ENCODE measurements at places on chromosomes 11 and 22.

GRCh38 chr22:48929276-48929790 is 898.3 kb downstream of the BRD1 start:
- DNase-seq = peak; percentile 31

DNA sequence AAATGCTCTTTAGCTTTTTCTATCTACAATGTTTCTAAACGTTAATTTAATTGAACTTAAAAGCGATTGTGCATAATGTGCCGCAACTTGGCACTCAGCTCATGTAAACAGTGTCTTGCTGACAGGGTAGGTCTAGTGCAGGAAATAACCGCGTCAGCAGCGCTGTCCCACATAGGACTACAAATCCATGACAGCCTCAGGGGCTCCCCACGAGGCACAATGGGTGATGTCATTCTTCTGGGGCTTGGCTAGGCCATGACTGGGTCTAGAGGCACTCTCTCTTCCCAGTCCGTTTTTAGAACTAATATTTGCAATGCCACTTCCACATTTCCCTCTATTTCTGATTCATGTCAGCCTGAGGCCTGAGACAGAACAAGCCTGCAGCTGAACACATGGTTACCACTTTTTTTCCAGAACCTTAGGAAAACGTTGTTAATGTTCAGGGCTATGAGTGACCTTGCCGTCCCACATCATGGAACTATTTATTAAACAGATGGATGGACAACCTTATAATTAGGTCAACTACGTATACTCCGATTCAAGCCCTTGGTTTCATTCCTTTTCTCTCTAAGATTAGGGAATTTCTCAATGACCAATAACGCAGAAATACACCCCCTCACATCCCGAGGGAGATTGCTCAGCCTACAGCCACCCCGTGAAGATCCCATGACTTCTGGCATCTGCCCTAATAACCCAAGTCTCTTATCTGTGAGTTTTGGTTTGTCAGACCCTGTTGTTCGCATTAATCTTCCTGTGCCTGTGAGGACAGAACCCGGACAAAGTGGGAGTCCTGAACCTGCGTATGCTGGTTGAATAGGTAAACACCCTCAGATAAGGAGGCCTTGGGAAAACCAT is 19.4 kb upstream of the SNX32 start:
- DNase-seq = no peak

- no peak for DNase-seq
Observed at GRCh38 chr11:128045094-128045725, 542.1 kb downstream of the ETS1 start.

- DNase-seq = no peak
Observed at GRCh38 chr11:80967649-80968048, 1526.8 kb upstream of the TENM4 start.

DNA sequence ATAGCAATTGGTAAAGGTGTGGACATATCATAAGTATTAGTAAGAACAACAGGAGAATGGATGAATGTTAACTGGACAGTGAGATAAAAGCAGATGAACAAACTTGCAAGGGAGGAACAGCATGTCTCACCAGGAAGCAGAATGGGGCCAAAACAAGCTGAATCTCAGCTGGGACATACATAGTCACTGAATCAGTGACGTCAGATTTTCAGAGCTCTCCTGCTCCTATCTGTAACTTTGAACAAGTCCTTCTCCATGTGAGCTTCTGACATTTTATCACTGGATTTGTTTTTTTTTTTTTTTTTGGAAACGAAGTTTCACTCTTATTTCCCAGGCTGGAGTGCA is 118.7 kb downstream of the BBOX1 start:
- no peak for DNase-seq

DNA sequence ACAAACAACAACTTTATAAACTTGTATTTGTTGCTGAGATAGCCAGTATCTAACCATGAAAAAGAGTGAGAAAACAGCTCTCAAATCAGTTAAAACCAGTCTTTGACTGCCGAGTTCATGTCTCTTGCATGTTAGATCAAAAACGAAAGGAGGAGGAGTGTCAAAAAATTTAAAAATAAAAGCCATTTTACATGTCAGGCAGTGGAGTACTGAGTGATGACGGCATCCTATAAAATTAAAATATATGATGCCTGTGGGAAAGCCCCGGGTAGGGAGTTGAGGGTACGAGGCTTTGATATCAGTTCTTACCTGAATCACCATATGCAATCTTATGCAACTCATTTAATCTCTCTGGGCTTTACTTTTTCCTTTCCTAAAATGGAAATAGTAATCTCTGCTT is 117.3 kb downstream of the ETS1 start:
- DNase-seq = no peak

DNA sequence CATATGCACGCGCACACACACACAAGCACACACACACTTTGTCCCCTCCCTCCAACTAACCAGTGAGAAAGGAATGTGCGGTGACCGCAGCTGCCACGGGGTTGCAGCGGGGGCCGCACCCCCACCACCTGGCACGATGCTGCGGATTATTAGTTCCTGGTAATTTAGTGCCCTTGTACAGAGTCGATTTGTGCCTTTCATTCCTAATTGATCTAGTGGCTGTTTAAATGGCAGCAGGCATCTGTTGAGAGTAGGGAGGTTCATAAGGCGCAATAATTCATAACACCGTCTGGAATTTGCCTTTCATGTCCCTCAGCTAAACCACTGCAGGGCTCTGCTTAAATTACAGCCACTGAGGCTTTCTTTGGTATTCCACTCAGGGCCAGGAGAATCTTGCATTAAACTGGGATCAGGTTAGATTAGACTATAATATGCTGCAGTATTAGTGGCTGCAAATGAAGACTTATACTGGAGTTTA is 113.7 kb downstream of the FEZ1 start:
- no peak for DNase-seq

DNA sequence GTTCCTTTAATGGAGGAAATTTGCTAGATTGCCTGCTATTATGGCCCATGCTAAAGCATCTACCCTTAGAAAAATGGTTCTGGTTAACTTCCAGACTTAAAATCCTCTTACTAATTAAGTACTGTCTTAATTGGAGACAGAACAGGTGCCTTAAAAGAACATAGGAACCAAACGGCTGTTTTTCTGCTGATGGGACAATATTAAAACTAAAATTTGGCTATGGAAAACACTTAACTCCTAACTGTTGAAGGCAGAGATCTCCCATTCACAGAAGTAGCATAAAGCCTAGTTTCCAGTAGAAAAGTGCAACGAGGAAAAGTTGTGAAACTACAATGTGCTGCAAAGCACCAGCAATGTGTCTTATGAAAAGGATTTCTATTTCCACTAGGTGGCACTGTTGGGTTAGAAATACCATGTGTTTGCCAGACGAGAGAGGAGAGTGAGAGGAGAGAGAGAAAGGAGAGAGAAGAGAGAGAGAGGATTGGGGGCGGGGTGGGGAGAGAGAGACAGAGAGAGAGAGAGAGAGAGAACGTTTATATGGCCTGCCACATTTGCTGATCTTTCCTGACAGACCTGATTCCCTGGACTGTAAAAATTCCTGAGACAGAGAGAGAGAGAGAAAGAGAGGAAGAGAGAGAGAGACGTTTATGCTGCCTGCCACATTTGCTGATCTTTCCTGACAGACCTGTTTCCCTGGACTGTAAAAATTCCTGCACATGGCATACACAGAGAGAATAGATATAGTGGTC is 51.5 kb downstream of the FAM181B start:
- no peak for DNase-seq
